ENCODE measurements at places on chromosomes 7 and 10.

- DNase-seq = no peak
Observed at GRCh38 chr7:28123752-28124151, 56.8 kb downstream of the JAZF1 start.

DNA sequence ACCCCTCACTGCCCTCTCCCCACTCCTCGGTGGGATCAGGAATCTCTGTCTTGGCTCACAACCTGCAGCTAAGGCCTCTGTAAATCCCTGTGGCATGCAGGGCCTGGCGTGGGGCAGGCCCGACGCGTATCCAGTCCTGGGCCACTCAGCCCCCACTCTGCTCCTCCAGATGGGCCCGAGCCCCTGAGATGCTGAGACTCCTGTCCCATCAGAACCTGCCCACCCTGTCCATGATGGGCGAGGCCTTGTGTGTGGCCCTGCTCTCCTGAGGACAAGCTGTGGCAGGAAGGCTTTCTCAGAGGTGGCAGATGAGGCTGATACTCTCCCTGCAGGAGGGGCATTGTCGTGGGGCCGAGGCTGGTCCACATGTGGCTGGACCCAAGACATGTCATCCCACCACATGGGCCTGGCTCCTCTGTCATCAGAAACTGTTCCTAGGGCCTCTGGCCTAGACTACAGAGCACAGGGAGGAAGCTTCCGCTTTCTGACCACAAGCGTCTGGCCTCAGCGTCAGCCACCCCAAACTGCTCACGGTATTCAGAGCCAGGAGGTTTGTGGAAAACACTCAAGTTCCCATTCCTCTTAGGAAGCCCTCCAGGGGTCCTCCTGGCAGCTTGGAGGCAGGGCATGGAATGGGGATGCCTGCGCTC, 6.0 kb downstream of the ALOX5 start:
- no peak for DNase-seq

- no peak for DNase-seq
Observed at GRCh38 chr10:23512355-23513058, 73.6 kb downstream of the OTUD1 start.

DNA sequence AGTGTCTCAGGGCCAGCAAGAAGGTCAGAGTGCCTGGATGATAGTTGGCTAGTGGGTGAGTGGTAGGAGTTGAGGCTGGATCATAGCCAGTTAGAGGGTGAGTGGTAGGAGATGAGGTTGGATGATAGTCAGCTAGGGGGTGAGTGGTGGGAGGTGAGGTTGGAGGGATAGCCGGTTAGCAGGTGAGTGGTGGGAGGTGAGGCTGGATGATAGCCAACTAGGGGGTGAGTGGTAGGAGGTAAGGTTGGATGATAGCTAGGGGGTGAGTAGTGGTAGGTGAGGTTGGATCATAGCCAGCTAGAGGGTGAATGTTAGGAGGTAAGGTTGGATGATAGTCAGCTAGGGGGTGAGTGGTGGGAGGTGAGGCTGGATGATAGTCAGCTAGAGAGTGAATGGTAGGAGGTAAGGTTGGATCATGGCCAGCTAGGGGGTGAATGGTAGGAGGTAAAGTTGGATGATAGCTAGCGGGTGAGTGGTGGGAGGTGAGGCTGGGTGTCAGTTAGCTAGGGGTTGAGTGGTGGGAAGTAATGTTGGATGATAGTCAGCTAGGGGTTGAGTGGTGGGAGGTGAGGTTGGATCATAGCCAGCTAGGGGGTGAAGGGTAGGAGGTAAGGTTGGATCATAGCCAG, 226.6 kb downstream of the SDK1 start:
- no peak for DNase-seq

DNA sequence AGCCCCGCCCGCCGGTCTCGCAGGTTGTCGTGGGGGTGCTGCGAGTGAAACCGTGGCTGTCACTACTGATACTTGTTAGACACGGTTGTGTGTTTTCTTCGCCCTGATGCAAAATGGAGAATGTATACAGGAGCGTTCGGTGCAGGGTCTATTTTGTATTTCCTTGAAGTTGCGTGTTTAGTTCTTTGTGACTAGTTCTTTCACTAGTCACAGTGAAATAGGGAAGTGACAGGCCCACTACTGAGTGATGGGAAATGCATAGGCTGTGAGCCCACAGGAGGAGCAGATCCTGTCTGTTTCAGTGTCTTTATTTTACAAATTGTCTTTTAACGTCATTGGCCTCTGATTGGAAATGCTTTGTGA, 675 bp downstream of the ABRAXAS2 start:
- DNase-seq = no peak

DNA sequence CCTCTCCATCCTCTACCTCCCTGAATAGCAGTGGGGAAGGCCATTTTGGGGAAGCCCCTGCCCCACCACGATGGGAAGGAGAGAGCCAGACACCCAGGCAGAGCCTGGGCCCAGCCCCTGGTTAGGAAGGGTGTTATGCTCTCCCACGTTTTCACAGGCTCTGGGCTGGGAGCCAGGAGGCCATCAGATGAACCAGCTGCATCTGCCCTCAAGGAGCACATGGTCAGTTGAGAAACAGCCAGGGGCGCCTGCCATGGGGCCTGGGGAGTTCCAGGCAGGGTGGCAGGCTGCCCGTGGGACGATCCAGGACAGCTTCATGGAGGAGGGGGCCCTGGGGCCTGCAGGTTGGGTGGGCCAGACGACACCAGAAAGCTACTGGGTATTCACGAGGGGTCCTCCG, 47.5 kb downstream of the CAMK2B start:
- no peak for DNase-seq

GRCh38 chr7:844514-844913, 12.2 kb downstream of the SUN1 start:
- no peak for DNase-seq

- DNase-seq = no peak
Observed at GRCh38 chr7:64775289-64775688, 18.9 kb upstream of the ZNF138 start.

DNA sequence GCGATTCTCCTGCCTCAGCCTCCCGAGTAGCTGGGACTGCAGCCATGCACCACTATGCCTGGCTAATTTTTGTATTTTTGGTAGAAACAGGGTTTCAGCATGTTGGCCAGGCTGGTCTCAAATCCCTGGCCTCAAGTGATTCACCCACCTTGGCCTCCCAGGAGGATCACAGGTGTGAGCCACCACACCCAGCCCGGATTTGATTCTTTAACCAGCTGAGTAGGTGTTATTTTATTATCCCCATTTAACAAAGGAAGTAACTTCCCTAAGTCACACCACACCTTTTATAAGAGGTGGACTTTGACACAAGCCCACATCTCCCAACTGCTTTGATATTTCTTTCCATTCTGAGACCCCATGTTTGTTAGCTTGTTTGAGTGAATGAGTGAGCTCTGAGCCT, 25.0 kb downstream of the SLC25A28 start:
- no peak for DNase-seq

DNA sequence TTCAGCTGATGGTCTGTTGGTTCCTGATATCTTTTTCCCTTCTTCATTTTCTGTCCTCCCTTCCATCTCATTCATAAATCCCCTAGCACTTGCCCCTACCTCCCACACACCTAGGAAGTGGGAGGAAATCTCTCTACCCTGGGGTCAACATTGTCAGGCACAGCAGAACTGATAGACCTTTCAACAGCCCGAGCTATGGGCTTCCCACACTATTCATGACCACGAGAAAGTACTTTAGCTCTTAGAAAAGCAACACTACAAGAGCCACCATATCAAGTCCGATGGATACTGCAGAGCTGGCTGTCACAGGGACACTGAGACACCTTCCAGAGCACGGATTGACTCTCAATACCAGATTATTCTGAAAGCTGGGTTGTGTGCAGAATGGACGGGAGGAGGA, 180.6 kb upstream of the NEBL start:
- DNase-seq = no peak

Data from stimulated activated CD8-positive, alpha-beta memory T cell treated with anti-CD3 and anti-CD28 coated beads, Interleukin-2, amount 100 ng/mL, for 1 hour (primary cell).